ENCODE measurements at places on chromosomes 3 and 15. TPM values are rescaled to one million over a fixed set of nuclear protein-coding genes. Genes with fewer than 3 reads are reported as not detected.
A peak's percentile ranks its signal among the peaks of the same experiment; 100 is the strongest.

- DNase-seq = no peak
Observed at GRCh38 chr3:118740722-118741290, 293.8 kb downstream of the IGSF11 start.

The MYO9A gene
- 3.4 TPM for polyA plus RNA-seq

The MYH15 gene
- polyA plus RNA-seq = 0.19 TPM

GRCh38 chr3:23202921-23203707 is at the start of gene UBE2E2:
Gene UBE2E2 (plus strand): TSS chr3:23203327.
- peak; percentile 76 for DNase-seq

- DNase-seq = no peak
Observed at GRCh38 chr15:95765161-95765560, 565.3 kb upstream of the NR2F2 start.

DNA sequence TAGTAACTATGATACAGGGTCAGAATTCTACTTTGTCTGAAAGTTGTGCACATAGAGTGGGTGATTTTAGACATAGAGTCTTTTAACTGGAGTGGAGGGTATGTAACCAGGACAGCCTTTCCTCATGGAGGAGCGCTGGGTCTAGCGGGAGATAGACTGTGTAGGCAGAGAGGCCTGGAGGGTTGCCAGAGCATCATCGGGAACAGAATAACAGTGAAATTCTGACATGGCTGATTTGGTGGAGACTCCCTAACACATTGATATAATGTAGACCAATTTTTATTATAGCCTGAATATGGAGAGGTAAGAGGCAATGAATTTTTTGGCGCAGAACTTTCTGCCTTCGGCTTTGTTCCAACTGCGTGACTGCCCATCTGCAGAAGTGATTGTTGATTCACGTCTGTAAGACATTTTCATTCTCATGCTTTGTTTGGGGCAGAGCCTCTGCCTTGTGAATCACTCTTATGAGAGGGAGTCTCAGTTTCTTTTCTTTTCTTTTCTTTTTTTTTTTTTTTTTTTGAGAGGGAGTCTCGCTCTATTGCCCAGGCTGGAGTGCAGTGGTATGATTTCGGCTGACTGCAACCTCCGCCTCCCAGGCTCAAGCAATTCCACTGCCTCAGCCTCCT is 16.0 kb downstream of the LPP start:
- DNase-seq = no peak

The RBP2 gene
- not detected for polyA plus RNA-seq

The CILP gene
- polyA plus RNA-seq = not detected

The SNRPN gene
- 0.26 TPM for polyA plus RNA-seq

DNA sequence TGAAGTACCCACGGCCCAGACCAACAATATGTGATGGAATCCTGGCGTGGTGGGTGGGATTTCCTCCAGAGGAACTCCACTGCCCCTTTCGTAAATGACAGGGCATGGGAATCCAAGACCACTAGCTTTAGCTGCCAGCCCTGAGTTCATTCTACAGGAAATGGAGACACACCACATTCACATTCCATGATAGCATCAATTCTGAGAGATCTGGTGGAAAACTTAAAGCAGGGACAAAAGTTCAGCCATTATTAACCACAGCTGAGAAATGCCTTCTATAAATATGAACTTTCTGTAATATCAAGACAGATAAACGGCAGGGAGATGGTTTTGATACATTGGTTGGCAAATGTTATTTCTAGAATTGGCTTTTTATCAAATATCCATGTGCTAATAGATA is 98.2 kb downstream of the FBN1 start:
- no peak for DNase-seq

GRCh38 chr15:99213187-99213811 is 36.1 kb downstream of the TTC23 start:
- peak; percentile 52 for DNase-seq

The GPR27 gene
- polyA plus RNA-seq = not detected

The ASB14 gene
- not detected for polyA plus RNA-seq

The MAP1A gene
- polyA plus RNA-seq = 4.4 TPM

- DNase-seq = no peak
Observed at GRCh38 chr3:20458994-20459716, 273.1 kb upstream of the SGO1 start.

- no peak for DNase-seq
Observed at GRCh38 chr15:25268166-25268565, 170.7 kb downstream of the UBE3A start.

DNA sequence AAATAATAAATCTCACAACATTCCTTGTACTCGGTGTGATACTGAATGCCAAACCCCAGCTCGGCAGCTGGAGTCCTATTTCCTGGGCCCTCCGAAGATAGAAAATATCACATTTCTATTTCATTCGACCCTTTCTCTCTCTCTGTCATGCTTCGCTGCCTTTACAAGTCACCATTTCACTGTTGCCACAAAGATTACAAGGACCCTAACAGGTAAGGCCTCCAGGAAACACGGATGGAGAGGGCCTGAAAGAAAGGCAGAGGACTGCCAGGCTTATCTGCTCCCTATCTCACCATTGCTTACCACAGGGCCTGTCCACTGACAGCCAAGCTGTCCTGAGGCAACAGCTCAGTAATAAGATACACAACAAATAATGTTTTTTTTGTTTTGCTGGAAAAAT is 376.5 kb downstream of the MECOM start:
- DNase-seq = no peak
